ENCODE measurements at places on chromosomes 11 and 22. TPM values are rescaled to one million over a fixed set of nuclear protein-coding genes. Genes with fewer than 3 reads are reported as not detected.
A peak's percentile ranks its signal among the peaks of the same experiment; 100 is the strongest.

Gene PATE1
- total RNA-seq = not detected

Gene RAG2
- not detected for total RNA-seq

Gene ANO9
- not detected for total RNA-seq

DNA sequence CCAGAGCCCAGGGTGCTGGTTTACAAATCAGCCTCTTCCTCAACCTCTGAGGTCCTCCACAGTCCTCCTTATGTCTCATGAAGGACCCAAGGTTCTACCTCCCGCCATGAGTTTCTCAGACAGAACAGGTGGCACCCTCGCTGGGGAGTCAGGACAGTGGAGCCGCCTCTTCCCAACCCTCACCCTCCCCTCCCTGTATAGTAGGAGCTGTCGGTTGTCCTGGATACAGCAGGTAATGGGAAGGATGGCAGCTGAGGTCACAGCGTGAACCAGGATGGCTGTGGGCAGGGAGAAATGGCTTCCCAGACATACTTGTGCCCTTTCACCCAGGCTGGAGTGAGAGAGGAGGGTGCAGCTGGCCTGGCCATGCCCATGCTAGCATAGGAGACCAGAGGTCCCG lies 134.6 kb downstream of the CHST1 start:
- DNase-seq = no peak

- DNase-seq = peak; percentile 46
Measured at GRCh38 chr11:117073539-117073938, 24.7 kb downstream of the SIK3 start.

GRCh38 chr22:20206709-20207215 lies 55.9 kb upstream of the CCDC188 start:
- DNase-seq = peak; percentile 27

Data from cardiac muscle cell (in vitro differentiated cells and primary cell).